ENCODE measurements at places on chromosomes 16 and 17.

DNA sequence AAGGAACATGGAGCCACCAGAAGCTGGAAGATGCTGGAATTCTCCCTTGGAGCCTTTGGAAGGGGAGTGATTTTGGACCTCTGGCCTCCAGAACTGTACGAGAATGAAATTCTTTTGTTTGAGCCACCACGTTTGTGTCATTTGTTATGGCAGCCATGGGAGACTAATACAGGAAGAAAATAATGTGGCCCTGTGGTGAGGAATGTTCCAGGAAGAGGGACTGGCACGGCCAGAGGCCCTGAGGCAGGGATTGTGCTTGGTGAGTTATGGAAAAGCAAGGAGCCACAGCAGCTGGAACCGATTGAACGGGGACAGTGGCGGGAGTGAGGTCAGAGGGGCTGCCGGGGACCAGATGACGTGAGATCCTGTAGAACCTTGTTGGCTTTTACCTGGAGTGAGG lies 51.4 kb downstream of the CFAP20 start:
- no peak for DNase-seq

DNA sequence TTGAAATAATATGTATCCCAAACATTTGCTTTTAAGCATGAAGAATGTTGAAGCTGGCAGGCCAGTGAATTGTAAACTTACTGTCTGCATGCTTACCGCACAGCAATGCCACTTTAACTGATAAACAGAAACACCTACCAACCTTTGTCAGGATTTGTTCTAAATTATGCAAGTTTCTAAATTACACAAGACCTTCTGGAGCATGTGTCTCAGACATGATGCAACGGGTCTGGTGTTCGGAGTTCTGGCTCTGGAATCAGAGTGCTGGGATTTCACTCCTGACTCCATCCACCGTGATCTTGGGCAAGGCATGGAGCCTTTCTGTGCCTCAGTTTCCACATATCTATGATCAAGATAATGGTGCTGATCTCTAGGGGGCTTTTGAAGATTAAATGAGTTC lies 111.2 kb downstream of the CCT6B start:
- DNase-seq = no peak

- no peak for DNase-seq
Measured at GRCh38 chr16:69724981-69725479, 1.3 kb downstream of the NQO1 start.

DNA sequence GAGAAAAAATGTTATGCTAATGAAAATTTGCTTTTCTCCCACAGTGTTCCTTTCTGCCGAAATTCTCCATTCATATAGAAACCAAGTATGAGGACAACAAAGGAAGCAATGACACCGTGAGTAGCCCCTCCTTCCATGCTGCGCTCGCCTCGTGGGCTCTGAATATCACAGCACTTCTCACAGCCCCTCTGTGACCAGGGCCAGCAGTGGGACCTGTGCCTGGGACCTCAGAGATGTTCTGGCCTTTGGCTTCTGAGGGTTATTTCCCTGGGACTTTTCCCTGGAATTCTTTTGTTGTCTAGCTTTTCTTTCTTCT lies 139.6 kb upstream of the NOL11 start:
- no peak for DNase-seq

DNA sequence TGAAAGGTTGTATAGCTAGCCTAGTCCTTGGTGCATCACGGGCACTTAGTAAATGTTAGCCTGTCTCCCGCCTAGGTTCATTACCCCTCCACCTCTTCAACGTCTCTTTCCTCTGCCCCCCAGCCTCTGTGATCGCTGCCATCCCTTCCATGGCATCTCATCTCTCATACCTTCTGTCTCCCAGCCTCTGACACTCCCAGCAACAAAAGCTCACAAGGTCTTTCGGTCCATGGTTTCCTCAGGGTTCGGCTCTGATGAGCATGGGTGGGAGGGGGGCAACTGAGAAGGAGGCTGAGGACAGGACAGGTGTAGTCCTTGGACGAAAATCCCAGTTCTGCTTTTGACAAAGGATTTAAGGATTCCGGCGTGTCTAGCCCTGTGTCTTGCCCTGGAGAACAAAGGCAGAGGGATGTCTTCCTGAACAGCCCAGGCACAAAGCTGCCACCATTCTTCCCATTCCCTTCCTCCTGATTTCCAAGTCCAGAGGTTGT lies 16.7 kb downstream of the CCR7 start:
- no peak for DNase-seq

DNA sequence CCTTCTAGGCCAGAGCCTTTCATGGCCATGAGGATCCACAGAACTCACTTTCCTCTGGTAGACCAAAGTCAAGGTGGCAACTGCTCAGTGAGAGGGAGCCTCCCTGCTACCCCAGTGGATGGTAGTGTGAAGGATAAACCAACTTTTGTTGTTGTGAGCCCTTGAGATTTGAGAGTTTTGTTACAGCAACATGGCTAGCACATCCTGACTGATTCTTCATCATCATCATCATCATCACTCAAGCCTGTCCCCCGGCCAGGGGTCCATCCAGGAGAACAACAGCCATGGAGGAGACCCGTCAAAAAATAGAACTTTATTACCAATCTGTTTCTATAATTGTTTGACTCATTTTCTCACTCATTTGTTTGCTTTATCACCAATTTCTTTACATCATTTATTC lies 23.7 kb downstream of the RAI1 start:
- DNase-seq = no peak

GRCh38 chr17:47257651-47258339 lies 4.2 kb downstream of the ITGB3 start:
- DNase-seq = no peak

- no peak for DNase-seq
Measured at GRCh38 chr17:39069114-39069756, 82.2 kb downstream of the PLXDC1 start.

DNA sequence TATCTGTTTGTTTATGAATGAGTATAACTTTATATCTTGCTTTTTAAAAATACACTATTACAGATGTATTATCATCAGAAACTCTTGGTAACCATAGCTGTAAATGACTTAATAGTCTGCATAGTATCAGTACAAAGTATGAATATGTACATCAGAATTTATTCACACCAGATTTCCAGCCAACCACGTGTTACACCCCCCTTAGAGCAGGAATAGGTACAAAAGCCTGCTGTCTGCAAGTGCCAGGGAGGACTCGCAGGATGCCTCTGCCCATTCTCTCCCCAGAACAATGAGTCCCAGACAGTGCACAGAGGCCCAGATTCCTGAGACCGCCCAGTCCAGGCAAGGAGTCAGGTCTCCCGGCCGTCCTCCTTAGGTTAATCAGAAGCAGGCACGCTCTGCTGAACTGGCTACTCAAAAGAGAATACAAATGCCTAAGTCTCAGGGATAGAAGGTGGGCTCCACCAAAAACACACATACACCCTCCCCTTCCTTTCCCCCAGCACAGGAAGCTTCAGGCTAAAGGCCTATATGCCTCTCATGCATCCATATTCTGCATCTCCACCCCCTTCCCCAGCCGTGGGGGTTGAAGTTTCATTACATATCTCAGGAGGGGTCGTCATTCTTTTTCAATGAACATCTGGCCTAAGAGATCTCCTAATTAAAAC lies 159.1 kb upstream of the CDH11 start:
- DNase-seq = no peak

GRCh38 chr16:85193115-85193493 lies 80.8 kb upstream of the CIBAR2 start:
- no peak for DNase-seq

DNA sequence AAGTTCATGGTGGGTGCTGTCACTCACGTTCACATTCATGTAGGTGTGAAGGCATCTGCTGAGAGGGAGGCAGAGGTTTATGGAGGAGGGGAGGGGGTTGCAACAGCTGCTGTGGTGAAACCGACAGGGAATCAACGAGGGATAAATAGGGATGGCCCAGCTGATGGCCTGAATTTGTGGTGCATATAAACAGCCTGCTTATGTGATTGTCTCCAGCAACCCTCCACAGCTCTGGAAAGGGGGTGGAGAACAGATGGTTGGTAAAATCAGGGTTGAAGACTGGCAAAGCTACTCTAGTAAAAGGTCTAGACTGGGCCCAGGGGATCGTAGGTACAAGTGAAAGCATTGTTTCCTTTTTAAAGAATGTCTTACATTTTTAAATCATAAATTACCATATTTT lies 53.7 kb downstream of the IQCK start:
- no peak for DNase-seq

DNA sequence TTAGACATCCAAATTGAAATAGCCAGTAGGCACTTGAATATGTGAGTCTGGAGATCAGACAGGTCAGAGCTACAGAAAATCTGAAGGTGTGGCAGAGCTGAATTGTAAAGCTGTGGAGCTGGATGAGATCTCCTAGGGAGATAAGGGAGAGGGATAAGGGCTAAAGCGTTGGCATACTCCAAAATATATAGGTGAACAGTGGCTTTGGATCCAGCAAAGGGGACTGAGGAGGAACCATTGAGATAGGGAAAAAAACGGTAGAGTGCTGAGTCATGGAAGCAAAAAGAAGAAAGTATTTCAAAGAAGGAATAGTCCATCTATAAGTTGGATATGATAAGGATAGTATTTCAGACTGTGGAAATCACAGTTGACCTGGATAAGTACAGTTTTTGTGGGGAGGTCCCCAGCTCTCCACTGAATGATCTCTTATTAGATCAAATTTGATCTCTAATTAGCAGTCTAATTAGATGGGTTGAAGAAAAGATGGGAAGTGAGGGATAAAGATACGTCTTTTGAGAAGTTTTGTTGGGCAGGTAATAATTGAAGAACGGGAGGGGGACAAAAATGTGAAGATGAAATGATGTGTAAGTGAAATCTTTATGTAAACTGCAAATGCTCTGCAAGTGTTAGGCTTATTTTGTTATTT lies 587 bp upstream of the DBF4B start:
- no peak for DNase-seq

GRCh38 chr16:75060723-75061122 lies 55.9 kb downstream of the LDHD start:
- DNase-seq = no peak

GRCh38 chr16:1919327-1919998 lies 1.2 kb upstream of the HS3ST6 start:
- no peak for DNase-seq

- no peak for DNase-seq
Measured at GRCh38 chr17:8391711-8392110, 5.9 kb downstream of the RNF222 start.

GRCh38 chr16:64782484-64782883 lies 339.4 kb downstream of the CDH11 start:
- no peak for DNase-seq

DNA sequence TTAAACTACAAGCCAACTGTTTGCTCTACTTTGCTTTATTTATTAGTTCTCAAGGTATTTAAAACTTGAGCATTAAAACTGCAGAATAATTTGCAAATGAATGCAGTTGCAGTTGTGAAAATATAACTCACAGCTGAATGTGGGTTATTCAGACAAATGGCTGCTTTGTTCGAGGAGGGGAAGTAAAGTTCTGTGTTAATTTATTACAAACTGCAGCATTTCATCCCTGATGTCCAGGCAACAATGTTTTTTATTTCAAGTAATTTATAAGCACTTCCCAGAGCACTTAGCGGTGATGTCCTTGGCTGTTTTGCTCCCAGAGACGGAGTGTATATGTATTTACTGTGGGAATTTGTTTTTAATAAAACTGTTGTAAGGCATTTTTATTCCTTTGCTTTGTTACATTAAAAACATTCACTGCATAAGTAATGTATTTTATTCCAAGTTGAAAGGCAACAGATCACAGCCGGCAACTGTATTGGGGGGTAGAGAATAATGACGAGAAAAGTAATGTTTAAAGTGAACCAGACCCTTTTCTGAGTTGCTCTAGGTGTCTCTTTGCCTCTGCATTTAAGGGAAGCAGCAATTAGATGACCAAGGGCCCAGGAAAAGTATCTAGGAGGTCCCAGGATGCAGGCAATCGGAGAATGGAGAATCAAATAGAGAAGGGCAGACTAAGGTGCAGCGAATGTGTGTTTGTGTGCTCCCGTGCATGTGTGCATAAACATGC lies 291.2 kb upstream of the SALL1 start:
- DNase-seq = no peak

DNA sequence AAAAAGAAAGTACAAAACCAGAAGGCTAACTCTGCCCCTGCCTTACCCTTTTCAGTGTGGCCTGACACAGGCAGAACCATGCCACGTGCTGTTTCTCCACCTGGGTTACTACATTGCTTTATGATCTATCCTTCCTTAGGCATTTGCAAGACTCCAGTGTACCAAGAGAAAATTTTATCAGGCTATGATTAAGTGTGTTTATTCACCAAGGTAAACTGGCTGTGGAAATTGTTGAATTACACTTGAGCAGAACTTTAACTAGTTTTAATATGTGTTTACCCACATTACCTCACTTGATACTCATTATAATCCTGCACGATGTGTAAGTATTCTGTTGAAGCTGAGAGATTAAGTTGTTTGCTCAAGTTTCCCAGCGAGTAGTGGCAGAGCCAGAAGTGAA lies 129.7 kb upstream of the MYOCD start:
- no peak for DNase-seq

- DNase-seq = no peak
Measured at GRCh38 chr17:81966343-81967243, 5.6 kb upstream of the NOTUM start.

GRCh38 chr17:27539794-27540317 lies 83.6 kb downstream of the KSR1 start:
- no peak for DNase-seq

GRCh38 chr17:65679165-65679845 lies 117.9 kb upstream of the AXIN2 start:
- DNase-seq = no peak

- DNase-seq = no peak
Measured at GRCh38 chr16:19366391-19366790, 51.3 kb upstream of the TMC5 start.

- DNase-seq = no peak
Measured at GRCh38 chr16:83627996-83628395, 179.8 kb upstream of the HSBP1 start.

DNA sequence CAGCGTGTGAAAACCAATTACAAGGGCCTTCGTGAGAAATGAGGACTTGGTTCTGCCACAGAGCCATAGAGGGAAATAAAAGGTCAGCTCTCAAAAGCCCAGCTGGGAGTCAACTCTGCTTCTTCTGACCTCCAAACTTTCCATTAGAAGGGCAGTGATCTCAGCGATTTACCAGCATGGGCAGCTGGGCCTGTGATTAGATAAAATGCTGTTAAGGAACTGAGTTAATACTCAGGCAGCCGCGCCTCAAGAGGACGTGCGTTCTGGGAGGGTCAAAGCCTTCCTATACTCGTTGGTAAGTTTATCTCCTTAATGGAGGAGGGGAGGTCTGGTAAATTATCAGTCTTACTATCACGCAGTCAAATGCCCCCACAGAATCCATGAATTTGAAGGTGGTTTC lies 480.2 kb upstream of the ERCC4 start:
- DNase-seq = no peak

DNA sequence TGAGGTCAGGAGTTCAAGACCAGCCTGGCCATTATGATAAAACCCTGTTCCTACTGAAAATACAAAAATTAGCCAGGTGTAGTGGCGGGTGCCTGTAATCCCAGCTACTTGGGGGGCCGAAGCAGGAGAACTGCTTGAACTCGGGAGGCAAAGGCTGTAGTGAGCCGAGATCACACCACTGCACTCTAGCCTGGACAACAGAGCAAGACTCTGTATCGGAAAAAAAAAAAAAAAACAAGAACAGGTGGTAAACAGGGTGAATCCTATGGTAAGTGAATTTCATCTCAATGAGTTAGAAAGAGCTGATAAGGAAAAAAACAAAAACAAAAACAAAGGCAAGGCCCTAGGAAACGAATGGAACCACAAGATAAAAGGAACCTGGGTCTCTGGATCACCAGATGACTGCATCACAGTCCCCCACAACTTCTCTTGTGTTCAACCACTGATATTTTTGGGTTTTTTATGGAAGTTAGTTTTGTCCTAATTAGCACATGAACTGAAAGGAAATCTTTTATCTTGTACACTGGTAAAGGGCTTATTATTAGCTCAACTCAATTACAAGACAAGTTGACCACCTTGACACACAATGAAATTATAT lies 21.0 kb downstream of the GLG1 start:
- no peak for DNase-seq

All from stimulated activated CD8-positive, alpha-beta memory T cell treated with anti-CD3 and anti-CD28 coated beads, Interleukin-7, amount 100 ng/mL, for 1 hour (primary cell).